HuH-7.5 (cell line): ENCODE measurements at places on chromosomes 6 and 20.

- DNase-seq: no peak
Observed at GRCh38 chr6:12769556-12770256, 53.1 kb downstream of the PHACTR1 start.

GRCh38 chr6:39490108-39490507 is 167.6 kb upstream of the KCNK16 start:
- DNase-seq: no peak

- DNase-seq: peak; percentile 68
Observed at GRCh38 chr6:2634139-2634964, 116.4 kb downstream of the MYLK4 start.

GRCh38 chr6:111410371-111410770 is 72.6 kb downstream of the REV3L start:
- no peak for DNase-seq

GRCh38 chr6:113500221-113500620 is 356.9 kb upstream of the MARCKS start:
- DNase-seq: no peak

GRCh38 chr6:137927777-137928218 is 60.7 kb downstream of the TNFAIP3 start:
- DNase-seq: no peak

GRCh38 chr6:37293426-37293825 is 35.5 kb upstream of the TMEM217 start:
- no peak for DNase-seq

GRCh38 chr20:51284871-51285270 is 257.6 kb downstream of the NFATC2 start:
- no peak for DNase-seq

- DNase-seq: no peak
Observed at GRCh38 chr6:108714766-108715414, 133.3 kb upstream of the ARMC2 start.

- no peak for DNase-seq
Observed at GRCh38 chr6:29552512-29553051, 7.0 kb downstream of the UBD start.

DNA sequence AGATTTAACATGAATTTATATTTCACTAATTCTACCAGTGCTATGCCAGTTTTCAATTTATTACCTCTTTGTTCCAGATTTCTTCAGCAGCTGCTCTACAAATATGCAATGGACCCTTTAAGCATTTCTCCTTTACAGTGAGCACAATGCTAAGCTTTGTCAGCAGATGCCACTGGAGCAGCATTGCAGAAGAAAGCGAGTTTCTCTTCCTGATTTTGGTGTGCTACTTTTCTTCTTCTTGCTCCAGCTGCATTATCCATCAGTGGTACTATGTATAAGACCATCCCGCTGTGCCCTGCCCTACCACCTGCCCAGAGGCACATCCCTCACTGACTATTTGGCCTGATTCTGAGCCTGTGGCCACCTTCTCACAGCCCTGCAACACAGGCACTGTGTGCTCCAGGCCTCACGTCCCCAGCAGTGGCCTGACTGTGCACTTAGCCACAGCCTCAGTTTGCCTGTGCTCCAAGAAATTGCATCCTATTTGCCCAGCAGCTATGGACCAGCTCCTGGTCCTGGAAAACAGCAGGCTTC is 84.1 kb downstream of the TNFAIP3 start:
- DNase-seq: no peak

DNA sequence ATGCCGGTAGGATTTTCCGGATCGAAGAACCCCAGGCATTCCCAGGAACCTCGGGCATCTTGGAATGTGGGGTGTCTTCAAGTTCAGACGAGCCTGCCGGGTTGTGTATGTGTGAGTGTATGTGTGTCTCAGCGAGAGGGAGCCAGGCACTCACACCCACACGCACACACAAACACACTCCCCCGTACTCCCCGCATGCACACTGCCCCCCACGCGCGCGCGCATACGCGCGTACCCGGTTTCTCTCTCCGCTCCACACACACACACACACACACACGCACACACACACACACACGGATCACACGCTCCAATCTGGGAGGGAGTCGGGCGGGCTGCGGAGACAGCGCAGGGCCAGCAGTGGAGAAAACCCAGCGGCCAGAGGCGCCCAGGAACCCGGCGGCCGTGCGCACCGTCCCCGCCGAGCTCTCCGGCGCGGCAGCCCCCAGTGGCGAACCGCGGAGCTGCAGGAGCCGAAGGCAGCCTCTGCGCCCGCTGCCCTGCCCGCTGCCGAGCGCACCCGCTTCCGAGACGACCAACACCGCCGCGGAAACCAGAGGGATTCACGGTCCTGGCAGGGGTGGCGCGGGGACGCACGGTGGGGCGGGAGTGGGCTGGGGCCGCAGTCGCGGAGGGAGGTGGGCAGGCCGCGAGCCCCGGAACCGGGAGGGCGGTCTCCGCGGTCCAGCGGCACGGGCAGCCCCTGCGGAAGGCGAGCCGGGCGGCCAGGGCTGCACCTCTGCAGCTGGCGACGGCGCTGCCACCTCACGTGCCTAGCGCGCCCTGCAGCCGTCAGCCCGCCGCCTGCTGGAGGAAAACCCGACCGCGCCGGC is at the start of gene LRFN2:
Gene LRFN2 (minus strand): TSS at position 125 of the 830 bp plus-strand sequence.
- peak; percentile 68 for DNase-seq

- no peak for DNase-seq
Observed at GRCh38 chr6:140653506-140653905, 1279.1 kb upstream of the CITED2 start.

DNA sequence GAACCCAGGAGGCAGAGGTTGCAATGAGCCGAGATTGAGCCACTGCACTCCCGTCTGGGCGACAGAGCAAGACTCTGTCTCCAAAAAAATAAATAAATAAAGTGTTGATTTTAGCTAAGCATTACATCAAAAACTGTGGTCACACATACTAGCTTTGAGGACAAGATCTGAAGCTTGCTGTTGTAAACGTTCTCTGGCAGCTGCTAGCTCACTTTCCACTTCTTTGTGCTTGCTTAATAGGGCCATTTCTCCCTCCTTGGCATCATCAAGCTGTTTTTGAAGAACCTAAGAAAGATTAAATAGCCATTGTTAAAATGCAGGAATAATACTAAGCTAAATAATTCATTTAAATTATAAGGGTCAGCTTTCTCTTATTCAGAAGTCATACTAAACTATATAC is 55.7 kb downstream of the FAM184A start:
- DNase-seq: no peak

GRCh38 chr6:2731281-2731909 is 19.3 kb downstream of the MYLK4 start:
- no peak for DNase-seq

- DNase-seq: no peak
Observed at GRCh38 chr6:11374036-11375010, 141.9 kb upstream of the NEDD9 start.

DNA sequence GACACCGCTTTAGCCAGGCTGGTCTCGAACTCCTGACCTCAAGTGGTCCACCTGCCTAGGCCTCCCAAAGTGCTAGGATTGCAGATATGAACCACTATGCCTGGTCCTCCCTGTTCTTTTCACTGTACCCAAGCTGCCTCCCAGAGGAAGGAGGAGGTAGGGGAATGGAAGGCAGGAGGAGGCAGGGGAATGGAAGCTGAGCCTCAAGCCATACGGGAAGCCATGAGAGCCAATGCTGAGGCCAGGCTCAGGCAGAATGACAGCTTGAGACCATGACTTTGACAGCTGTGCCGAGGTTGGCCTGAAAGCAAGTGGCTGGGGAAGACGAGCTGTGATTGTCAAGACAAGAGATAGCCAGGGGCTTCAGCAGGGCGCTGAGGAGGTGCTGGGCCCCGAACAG is 13.6 kb upstream of the ZNF335 start:
- DNase-seq: no peak

GRCh38 chr6:159315562-159315961 is 146.4 kb downstream of the FNDC1 start:
- no peak for DNase-seq

DNA sequence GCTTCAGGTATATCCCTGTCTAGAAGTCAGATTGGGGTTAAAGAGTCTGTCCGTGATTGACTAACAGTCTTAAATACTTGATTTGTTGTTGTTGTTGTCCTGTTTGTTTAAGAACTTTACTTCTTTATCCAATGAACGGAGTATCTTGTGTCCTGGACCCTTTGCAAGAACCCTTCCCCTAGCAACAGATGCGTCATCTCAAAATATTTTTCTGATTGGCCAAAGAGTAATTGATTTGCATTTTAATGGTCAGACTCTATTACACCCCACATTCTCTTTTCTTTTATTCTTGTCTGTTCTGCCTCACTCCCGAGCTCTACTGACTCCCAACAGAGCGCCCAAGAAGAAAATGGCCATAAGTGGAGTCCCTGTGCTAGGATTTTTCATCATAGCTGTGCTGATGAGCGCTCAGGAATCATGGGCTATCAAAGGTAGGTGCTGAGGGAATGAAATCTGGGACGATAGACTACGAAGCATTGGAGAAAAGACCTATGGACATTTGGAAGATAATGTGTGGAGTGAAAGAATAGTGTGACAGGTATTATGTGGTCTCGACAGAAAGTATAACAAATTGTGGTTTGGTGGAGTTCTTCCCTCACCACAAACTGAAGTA is at the start of gene HLA-DRA:
Gene HLA-DRA (plus strand): TSS at position 286 of the 613 bp plus-strand sequence. CDS start 64 bp downstream, at position 350.
- no peak for DNase-seq

DNA sequence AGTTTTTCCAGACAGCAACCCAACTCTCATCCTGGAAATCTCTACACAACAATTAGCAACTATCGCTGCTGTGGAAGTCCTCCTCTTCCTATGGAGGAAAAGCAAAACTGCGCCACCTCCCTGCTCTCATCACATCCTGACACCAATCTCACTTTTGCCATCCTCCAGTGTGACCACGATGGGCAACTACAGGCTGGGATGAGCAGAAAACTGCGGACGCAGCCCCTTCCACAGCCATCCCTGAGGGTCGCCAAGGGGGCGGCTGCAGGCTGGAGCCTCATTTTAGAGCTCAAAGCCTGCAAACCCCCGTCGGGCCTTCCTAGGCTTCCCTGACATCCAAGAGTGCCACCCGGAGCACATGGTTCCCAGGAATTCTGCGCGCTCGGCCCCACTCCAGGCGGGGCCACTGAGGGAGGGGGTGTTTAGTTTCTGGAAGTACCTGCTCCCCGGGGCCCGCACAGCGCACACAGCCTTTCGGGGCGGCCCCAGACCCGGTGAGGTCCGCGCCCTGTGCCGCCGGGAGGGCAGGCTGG is 1.2 kb downstream of the TCFL5 start:
- DNase-seq: no peak

DNA sequence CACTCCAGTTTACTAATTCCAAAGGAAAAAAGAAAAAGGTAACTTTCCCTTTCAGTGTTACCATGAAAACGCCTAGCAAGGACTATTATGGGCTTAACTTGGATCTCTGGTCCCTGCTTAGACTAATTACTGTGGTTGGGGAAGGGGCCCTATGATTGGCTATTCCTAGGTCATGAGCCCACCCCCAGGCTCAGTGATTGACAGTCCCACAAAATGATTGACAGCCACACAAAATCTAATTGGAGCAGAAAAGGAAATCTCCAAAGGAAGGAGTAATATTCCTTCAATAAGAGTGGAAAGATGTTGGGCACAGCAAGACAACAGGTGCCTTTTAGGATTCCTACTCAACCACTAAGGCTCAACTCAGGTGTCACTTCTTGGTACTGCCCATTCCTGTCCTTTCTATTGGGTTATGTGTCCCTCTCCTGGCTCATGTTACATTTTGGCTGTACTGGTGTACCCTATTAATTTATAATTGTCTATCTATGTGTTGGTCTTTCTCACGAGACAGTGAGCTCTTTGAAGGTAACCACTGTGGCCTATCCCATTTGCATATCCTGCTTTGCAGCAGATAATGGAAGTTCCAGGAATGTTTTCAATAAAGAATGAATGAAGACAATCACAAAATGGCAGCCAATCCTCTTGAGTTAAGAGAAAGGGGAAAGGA is 5.5 kb upstream of the UTRN start:
- DNase-seq: no peak

- DNase-seq: no peak
Observed at GRCh38 chr6:49649988-49650387, 13.3 kb upstream of the RHAG start.

- DNase-seq: no peak
Observed at GRCh38 chr20:51750770-51751388, 17.3 kb downstream of the ATP9A start.

- no peak for DNase-seq
Observed at GRCh38 chr20:5364136-5364821, 47.5 kb upstream of the PROKR2 start.

DNA sequence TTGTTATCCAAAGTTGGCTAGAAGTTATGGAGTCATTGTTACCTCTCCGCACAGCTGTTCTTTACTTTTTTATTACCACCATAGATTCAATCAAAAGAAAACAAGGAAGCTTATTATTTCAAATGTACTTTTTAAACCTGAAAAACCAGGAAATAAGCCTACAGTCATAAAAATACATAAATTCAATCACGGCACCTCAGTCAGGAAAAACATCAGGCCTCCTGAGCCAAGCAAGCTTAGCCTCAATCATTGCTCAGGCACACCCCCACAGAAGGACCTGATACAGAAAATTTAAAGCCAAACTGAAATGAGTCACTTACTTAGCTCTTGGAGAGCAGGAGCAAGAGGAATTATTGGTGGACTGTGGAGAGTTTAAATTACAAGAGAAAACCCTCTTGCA is 44.3 kb downstream of the MARCKS start:
- DNase-seq: no peak

DNA sequence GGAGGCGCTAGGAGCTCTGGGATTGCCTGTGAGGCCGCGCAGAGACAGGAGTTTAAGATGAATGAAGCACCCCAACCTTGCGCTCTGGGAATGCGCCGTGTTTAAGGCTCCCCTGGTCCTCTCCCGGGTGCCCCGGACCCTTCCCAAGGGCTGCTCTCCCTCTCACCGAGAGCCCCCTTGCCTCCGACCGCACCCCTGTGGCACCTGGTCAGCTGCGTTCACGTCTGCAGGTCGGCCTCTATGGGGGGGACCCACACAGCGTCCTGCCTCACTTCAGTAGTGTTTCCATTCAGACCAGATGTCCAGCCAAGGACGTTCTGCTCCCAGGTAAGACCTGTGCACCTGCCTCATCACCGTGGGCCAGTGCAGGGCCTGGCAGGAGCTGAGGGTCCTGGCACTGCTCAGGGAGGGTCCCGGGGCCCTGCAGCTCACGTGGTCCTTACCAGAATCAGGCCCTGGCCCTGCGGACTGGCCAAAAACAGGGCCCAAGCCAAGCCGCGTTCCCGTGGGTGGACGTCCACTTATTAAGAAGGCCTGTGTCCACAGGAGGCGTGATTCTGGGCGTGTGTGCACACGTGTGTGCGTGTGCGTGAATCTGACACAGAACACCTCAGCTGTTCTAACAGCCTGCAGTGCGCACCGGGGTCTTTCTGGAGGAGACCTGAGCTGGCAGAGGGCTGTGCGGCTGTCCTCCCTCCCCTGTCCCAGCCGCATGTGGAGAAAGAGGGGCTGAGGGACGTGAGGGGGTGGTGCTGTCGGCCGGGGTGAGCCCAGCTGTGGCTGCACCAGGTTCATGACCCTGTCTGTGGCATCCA is 79.9 kb upstream of the BHLHE23 start:
- DNase-seq: no peak

GRCh38 chr6:108039681-108040080 is 34.9 kb downstream of the OSTM1 start:
- DNase-seq: no peak
